ENCODE measurements at places on chromosomes 11 and 22.
A peak's percentile ranks its signal among the peaks of the same experiment; 100 is the strongest.

DNA sequence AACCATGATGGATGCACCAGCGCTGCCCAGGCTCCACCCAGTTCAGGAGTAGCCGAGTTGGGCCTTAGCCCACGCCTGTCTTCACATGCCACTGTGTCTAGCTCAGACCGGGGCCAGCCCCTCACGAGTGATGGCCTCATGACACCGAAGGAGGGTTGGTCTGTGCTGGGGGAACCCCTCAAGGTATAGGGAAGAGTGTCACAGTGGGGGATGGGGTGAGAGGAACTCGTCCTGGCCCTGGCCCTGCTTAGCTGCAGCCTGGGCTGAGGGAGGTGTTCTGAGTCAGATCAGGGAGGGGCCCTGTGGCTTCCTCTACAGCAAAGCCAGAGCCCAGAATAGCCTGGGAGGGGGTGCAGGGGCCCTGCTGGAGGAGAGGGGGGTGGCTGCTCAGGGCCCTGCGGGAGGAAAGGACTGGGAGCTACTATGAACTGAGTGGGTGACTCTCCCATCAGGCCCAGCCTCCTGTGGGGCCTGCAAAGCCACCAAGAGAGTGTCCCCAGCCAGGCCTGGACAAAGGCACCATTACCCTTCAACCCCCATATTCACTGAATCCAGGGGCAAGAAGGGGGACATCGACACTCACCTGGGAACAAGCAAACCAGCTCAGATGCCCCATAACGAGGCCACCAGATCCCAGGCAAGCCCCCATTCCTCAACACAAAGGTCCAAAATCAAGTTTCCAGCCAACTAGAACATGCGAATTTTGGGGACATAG, 41.2 kb downstream of the IGLL5 start:
- peak; percentile 92 for DNase-seq

- peak; percentile 61 for DNase-seq
Measured at GRCh38 chr22:19930551-19931486, 10.8 kb upstream of the COMT start.

DNA sequence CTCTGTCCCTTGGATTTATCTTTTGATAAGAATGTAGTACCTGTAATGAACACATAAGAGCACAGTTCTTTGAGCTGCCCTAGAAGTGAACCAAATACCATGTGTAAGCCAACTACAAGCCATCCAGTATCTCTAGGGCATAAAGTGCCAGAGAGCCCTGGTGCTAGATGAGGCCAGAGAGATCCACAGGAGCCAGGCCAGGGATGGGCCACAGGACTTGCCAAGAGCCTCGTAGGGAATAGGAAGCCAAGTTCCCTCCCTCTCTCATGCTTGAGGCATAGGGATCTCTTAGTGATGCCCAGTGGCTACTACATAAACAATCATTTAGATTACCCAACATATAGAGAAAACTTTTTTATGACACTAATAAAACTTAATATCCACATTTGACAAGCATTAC, 64.8 kb upstream of the FAR1 start:
- DNase-seq = no peak

- DNase-seq = no peak
Measured at GRCh38 chr11:24679821-24680351, 183.0 kb downstream of the LUZP2 start.
